ENCODE measurements at places on chromosomes 2 and 18.

DNA sequence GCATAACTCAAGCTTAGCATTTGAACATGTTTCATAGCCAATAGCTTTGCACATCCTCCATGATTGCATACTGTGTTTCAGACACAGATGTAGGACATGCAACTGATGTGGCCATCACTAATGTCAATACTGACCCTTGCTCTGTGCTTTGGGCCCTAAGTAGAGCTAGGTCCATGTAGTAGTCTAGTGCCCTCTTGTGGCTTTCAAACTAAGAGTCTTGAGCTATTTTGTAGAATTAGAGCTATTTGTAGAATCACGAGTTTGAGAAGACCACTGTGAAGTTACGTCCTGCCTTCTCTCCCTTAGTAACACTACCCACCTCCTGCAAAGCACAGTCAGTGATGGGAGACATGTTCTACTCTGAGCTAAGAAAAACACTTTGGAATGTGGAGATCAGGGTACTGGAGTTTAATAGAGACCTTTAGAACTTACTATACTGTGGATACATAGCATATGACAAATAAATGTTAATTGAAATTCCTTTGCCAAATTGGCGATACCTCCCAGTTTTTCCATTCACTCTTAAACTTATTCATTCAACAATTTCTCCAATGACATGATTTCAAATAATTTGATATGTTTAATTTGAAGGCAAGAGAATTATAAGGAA, 306.5 kb upstream of the TNP1 start:
- DNase-seq = peak; percentile 37

- DNase-seq = no peak
Observed at GRCh38 chr2:147614471-147614870, 230.4 kb upstream of the ACVR2A start.

GRCh38 chr2:179592167-179592936, 269.1 kb downstream of the ZNF385B start:
- no peak for DNase-seq

- DNase-seq = no peak
Observed at GRCh38 chr2:215455958-215456357, 20.1 kb upstream of the FN1 start.

DNA sequence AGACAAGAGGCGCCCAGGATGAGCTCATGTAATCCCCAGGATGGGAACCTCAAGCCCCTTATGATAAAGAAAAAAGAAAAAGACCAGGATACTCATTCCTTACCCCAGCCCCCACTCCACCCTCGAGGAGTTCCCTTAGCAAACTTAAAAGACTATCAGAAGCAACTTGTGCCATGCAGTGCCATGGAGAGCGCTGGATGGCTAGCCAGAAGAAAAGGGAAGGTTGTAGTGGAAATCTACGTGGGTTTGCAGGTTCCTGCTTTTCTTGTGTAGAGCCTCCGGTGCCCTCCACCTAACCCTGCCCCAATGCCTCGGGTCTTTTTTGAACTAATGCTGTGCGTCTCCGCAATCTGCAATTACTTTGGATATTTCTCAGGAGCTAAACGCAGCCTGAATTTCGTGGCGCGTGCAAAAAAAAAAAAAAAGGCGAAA, 16.2 kb upstream of the BCL11A start:
- no peak for DNase-seq

DNA sequence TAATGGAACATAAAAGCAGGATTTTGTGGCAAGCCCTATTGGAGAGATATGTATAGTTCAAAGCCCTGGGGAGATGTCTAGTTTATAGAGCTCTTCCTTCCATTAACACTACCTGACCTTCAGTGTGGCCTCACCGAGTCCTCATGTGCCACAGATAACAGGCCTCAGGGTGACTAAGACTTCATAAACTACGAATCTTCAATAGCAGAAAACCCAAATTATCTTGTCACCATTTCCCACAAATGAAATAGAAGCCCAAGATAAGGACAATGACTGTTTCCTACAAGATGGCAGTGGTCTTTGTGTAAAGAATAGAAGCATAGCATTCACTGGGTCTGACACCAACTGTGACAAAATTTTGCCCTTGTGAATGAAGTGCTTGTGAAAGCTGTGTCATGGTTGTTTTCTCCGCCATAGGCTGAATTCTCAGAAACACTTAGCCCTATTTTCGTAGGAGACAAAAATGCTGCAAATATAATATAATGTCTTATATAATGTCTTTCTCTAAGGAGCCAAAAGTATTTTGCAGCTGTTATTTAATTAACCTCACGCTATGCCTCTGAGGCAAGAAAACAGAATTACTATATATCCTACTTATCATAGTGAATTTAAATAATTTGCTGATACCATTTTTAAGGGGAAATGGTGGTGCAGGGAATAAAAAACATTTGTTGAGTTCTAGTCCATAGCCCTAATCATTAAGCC, 136.7 kb upstream of the CWC22 start:
- no peak for DNase-seq

DNA sequence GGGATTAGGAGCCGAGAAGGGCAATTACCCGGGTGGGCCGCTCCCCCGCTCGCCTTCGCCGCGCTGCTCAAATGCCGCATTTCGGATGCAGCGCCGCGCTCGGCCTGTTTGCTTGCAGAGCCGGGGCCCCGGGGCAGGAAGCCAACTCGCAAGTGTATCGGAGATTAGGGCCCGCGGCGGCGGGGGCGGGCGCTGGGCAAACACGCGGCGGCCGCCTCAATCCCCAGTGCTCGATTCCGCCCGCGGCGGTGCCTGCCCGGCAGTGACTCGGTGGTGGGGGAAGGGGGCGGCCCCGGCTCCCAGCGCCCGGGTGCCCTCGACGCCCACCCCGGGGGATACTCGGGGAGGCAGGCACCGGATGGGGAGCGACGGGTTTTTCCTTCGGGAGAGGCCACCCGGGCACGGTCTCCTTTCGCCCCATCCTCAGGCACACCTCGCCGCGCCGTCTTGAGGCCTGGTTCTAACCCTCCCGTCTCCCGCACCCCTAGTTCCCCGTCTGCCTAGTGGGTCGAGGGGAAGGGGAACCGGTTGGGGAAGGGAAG, 26.6 kb upstream of the NOTO start:
- DNase-seq = no peak

DNA sequence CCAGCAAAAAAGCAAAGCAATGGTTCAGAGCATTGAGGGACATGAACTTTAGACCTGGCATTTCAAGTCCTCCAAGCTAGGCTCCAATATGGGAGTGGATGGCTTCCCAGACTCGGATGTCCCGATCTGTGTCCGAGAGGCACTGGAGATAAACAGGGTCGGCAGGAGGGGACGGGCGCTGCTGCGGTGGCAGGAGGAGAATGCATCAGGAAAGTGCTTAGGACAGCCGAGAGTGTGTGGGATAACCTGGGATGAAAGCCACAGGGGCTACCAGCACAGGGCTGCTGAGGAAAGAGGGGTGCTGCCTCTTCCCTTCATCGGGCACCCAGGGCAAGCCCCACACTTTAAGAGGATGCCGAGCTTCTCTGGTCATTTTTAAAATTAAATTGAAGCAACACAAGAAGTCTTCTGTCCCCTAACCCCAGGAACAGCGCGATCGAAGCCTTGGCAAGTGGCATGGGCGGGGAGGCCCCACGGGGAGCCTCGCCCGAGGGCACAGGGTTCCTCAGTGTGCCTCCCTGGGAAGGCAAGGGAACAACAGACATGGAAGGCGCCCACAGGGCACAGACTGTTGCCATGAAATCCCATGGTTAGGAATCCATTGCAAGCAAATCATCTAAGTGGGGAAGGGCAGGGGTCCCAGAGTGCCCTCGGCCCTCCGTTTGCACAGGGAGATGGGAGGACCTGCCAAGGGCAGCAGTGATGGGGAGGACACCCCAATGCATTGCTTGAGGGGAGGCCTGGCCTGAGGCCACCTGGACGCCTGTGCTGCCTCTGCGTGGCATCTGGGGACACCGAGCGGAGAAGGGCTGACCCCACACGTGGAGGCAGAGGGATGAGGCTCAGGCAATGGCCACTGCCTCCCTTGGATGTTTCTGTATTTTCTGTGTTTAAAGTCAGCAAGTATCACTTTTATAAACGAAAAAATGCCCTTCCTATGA, 78.5 kb upstream of the GPC1 start:
- no peak for DNase-seq

DNA sequence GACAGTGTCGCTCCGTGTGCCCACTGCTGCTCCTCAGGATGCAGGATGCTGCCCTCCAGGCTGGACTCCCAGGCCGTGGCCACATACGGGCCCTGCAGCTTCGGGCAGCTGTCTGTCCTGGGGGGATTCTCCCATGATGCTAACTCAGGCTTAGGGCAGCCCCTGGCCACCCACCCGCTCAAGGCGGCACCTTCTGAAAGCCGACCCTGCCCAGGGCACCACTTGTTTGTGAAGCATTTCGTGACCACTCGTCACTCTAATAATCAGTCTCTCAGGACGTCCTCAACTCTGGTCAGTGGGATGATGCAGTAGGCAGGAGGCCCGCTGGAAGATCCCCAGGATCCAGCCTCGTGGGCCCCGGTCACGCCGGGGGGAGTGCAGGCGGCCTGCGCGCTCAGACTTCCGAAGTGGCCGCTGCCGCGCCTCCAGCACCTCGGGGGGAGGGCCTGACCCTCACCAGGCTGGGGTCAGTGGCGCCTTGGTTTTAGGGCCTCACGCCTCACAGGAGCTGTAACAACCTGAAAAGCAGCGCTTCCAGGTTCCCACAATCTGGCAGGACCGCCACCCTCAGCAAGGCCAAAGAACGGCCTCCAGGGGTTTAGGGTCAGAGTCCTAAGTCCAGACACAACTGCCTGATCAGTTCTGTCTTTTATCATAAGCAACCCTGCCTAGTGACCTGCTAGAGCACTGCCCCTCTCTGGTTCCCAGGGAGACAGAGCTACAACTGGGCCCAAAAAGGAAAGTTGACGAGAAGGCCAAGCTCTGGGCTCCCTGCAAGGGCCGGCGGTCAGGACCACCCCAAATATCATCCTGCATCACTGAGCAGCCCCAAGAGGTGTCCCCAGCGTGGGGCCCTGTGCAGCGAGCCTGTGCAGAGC, 53.0 kb downstream of the EIPR1 start:
- DNase-seq = no peak

DNA sequence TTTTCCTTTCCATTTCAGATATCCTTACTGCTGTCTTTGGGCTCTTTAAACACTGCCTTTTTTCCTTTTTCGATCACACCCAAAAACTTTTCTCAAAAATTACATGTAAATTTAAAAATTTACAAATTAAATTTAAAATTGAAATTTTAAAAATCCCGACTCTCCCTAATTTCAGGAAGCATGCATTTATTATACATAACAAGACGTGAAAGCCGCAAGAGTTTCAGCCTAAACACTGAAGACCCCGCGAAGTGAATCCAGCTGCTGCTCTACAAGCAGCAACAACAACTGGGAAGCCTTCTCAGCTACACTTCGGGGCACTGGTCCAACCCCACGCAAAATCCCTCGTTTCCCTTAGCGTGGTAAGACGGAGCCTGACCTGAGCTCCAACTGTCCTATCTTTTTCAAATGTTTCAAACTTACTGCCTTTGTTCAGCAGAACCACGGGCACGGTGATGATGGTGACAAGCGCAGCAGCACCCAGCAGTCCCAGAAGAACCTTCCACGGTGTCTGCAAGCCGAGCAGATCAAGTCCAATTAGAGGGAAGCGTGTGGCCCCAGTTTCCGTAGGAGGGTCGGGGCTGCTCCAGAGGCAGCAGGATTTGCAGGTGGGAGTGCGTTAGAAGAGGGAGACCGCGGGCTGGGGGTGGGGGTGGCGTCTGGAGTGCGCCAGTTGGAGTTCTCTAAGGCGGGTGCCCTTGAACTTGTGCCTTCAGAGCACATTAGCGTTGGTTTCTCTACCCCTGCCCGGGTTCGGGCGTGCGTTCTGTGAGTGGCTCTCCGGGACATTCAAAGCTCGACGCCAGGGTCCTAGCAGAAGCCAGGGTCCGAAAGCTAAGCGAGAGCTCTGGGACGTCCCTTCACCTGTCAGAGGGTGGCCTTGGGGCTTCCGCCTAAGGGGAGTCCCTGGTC, 783 bp downstream of the DPP4 start:
- DNase-seq = no peak

- no peak for DNase-seq
Observed at GRCh38 chr2:121088251-121089165, 196.5 kb downstream of the TFCP2L1 start.

GRCh38 chr2:127593228-127594115, 52.5 kb upstream of the GPR17 start:
- DNase-seq = no peak

- no peak for DNase-seq
Observed at GRCh38 chr18:10841203-10841602, 308.2 kb downstream of the PIEZO2 start.

- DNase-seq = peak; percentile 83
Observed at GRCh38 chr2:37350034-37350433, 5.6 kb downstream of the QPCT start.

DNA sequence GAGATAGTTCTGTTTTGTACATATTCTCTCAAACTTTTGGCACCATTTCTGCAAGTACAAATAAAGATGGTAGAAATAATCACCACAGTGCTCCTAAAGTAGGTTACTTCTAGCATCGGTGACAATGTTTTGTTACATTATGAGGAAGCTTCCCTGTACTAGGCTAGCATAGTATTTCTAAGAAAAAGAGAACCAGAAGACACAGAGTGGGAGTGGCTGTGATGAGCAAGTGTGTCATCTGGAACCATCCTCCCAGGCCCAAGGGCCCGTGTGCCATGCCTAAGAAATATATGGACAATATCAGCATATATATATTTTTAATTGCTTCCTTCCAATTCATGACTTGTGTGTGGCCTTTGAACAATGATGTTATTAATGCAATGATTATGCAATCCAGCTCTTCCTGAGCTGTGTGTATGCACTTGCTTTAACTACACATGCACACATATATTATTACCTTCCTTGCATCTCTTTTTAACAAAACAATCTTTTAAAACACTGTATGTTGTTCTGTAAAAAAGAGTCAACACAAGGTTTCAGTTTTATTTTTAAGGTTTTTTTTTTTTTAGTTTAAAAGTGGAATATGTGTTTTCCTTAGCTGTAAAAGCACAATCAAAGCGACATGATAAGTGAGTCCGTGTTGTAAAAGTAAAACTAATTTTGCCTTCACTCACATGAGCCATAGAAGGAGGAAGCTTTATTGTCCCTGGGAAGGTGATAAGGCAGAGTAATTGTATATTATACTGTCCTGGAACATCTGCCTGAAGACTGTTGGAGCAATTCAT, 303.9 kb downstream of the ZNF407 start:
- no peak for DNase-seq
